ENCODE measurements at places on chromosomes 7 and 10.

GRCh38 chr7:5396999-5397663 lies 26.5 kb downstream of the TNRC18 start:
- no peak for DNase-seq

DNA sequence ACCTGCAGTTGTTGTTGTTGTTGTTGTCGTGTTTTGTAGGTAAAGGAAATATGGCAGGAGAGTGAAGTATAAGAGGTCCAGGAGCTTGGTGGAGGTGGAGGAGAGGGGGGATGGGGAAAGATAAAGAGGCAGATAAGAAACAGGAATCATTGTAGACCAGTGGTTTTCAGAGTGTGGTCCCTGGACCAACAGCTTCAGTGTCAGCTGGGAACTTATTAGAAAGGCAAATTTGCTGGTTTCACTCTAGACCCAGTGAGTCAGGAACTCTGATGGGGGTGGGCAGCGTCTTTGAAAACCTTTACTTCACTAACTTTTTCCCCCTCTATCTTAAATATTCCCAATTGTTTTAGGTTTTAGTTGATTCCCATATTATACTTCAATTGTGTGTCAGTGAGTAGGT lies 241.5 kb downstream of the AUTS2 start:
- no peak for DNase-seq

GRCh38 chr10:36094096-36094495 lies 452.0 kb upstream of the FZD8 start:
- no peak for DNase-seq

DNA sequence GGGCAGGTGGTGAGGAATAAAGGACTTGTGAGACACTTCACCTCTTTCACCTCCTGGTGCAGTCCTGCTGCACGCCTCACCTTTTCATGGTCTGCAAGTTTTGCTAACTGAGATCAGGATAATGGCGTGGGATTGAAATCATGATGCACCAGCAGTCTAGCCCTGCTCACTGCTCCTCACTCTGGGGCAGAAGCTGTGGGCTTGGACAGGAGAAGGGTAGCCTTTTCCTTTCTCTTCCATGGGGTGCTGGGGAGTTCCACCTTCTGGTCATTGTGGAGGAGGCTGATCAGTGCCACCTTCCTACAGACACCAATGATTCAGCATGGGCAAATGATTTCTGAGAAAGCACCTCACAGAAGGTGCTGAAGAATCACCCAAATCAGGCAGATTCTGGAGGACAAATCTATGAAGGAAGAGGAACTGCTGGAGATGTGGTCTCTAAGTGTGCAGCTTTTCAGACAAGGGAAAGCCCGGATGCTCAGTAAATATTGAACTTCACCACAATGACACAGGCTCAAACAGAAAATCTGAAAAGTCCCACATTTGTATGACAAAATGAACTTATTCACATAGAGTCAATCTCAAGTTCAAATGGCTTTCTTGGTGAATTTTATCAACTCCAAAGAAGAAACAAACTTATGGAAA lies 19.7 kb downstream of the MBL2 start:
- DNase-seq = no peak

DNA sequence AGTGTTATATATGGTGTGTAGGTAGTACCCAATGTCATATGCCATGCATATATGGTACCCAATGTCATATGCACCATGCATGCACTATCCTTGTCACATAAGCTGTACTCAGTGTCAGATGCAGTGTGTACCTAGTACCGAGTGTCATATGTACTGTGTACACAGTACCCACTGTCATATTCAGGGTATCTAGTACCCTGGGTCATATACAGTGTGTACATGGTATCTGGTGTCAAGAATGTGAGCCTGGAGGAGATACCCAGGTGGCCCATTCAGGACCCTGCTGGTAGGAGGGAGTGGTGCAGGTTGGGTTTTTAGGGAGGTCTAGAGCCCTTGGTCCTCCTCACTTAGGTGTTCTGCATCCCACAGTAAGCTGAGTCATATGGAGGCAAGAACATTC lies 1.8 kb downstream of the ZMYND11 start:
- DNase-seq = no peak

DNA sequence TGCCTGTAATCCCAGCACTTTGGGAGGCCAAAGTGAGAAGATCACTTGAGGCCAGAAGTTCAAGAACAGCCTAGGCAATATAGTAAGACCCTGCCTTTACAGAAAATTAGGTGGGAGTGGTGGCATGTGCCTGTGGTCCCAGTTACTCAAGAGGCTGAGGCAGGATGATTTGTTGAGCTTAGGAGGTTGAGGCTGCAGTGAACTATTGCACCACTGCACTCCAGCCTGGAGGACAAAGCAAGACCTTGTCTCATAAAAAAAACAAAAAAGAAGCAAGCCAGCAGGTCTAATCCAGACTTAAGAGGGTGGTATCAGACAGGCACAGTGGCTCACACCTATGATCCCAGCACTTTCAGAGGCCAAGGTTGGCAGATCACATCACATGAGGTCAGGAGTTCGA lies 24.5 kb upstream of the KCTD7 start:
- no peak for DNase-seq

DNA sequence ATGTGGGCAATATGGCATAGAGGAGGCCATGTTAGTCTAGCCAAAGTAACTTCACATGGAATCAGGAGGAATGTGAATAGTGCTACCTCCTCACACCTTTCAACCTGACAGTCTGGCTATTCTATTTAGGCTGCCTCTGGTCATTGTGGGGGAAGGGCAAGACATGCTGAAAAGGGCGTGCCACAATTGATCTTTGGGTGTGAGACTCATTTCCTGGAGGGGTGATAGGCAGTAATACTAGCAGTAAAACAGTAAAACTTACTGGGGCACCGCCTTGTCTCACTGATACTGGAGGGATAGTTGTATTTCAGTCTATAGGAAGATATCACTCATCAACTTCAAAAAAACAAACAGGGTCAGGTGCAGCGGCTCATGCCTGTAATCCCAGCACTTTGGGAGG lies 88.7 kb downstream of the TMEM168 start:
- DNase-seq = no peak

DNA sequence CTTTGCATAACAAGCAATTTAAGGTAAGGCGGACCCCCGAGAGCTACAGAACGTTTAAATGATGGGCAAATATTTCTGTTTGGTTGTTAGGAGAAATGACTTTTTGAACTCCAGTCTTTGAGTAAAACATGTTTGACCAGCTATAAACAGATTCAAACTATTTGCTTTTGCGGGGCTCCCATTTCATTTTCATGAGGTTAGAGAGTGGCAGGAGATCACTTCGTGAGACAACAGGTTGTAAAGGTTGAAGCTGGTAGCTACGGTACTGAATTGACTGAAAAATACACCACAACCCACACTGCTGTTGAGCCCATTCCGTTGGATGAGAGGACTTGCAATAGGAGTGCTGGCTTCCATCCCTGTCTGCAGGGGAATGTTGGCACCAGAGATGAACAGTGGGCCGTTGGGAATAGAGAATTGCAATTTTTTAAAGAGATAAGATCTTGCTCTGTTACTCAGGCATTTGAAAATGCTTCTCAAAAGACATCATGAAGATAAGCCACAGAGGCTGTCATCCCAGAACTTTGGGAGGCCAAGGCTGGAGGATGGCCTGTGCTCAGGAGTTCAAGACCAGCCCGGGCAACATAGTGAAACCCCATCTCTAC lies 65.7 kb upstream of the CARD11 start:
- DNase-seq = no peak

GRCh38 chr7:3082831-3083230 lies 39.2 kb upstream of the CARD11 start:
- DNase-seq = no peak

- DNase-seq = no peak
Observed at GRCh38 chr7:134347567-134347966, 30.8 kb upstream of the SLC35B4 start.

DNA sequence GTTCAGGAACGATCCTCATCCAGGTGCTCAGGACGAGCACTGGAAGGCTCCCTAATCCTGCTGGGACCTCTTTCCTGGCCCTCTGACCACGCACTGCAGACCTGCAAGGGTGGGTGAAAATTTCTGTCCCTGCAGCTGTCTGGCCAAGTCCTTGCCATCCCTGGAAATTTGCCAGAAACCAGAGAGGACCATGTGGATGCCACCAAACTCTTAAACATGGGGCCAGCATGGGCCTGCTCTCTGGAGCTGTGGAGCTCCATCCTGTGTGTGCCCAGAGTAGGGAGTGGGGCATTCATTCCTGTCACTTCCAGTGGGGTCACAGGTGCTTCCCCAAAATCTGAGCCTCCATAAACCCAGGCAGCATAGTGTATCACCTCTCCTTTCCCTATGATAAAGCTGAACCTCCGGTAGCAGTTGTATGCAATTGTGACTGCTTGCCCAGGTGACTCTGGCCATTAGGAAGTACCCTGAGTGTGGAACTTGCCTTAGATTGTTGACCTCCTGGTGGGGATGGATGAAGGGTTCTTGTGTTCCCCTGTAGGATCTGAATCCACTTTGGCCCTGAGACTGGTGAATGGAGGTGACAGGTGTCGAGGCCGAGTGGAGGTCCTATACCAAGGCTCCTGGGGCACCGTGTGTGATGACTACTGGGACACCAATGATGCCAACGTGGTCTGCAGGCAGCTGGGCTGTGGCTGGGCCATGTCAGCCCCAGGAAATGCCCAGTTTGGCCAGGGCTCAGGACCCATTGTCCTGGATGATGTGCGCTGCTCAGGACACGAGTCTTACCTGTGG lies 57.1 kb downstream of the DMBT1 start:
- no peak for DNase-seq

GRCh38 chr10:9097991-9098306 lies 1043.5 kb downstream of the GATA3 start:
- DNase-seq = no peak

GRCh38 chr10:104322416-104322782 lies 15.9 kb downstream of the ITPRIP start:
- DNase-seq = no peak

GRCh38 chr7:115635376-115635775 lies 395.2 kb downstream of the TFEC start:
- DNase-seq = no peak

- DNase-seq = no peak
Observed at GRCh38 chr7:150715293-150715692, 1.1 kb upstream of the GIMAP1 start.

- DNase-seq = no peak
Observed at GRCh38 chr7:44617225-44617890, 10.9 kb downstream of the OGDH start.

GRCh38 chr7:55827577-55827976 lies 35.0 kb downstream of the SEPTIN14 start:
- DNase-seq = no peak

- no peak for DNase-seq
Observed at GRCh38 chr7:90178166-90178565, 23.9 kb downstream of the STEAP1 start.

DNA sequence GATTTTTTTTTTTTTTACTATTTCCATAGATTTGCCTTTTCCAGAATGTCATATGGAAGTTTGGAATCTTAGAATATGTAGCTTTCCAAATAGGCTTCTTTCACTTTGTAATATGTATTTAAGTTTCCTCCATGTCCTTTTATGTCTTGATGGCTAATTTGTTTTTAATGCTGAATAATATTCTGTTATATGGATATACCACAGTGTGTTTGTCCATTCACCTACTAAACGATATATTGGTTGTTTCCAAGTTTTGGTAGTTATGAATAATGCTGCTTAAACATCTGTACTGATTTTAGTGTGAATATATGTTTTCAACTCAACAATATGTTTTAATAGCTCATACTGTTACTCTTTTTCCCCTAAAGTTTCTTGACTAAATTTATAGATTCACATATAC lies 669.8 kb upstream of the PCDH15 start:
- no peak for DNase-seq

DNA sequence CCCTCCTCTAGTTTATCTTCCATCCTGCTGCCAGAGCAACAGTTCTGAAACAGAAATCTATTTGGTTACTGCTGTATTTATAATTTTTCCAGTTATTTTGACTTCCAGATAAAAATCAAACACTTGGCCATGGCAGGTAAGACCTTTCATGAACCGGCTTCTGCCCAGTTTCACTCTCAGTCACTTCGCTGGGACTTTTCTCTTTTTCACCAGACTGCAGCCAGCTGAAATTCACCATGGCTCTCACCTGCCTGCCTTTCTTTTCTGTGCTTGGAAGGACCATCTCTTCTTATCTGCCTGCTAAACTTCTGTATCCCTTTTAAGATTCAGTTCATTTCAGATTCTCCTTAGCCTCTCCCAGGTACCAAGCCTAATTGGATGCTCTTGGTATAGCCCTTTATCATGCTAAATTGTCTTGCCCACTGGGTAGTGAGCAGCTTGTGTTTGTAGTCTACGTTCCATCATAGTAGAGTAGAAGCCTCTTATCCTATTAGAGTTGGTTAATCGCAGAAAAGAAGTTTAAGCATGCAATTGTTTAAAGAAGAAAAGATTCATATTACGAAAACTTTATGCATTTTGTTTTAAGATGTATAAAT lies 71.7 kb downstream of the TAF3 start:
- DNase-seq = no peak

DNA sequence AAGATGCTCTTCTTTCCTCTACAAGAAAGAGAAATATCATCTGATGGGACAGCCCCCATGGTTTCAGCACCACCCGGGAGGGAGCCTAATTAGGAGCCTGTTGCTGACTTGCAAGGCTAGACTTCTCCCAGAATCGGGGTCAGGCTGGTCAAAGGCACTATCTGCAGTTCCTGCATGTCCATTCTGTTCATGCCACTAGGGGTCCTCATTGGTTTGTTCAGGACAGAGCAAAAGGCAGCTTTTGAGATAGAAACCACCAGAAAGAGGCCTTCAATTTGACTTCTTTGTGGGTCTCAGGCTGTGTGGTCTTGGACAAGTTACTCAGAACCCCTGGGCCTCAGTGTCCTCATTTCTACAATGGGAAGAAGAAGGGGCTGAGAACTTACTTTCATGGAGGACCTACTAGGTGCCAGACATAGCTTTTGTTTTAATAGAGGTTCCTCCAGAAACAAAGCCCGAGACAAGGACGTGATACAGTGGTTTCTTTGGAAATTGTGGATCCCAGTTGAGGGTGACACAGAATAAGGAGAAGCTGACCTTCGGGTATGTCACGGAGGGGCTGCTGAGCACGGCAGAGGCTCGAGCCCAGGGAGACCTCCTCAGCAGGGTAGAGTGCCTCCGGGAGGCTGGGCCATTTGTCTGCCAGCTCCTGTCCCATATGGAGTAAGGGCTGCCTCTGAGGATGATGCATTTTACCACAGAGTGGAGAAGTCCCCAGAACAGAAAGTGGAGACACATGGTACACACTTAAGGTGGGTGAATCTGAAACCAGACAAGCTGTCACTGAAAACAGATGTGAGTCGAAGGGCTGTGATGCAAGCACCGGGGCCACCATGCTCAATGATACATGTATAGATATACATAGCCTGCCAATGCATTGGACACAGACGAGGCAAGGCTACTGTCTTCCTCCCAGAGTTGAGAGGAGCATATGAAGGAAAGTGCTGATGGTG lies 33.1 kb upstream of the NEUROD6 start:
- DNase-seq = no peak

GRCh38 chr7:39609935-39610263 lies 13.5 kb upstream of the RALA start:
- no peak for DNase-seq
